Activated CD8-positive, alpha-beta memory T cell treated with anti-CD3 and anti-CD28 coated beads for 1 hour (primary cell): ENCODE measurements at places on chromosomes 3 and 15.

GRCh38 chr15:31499953-31500765 lies 173.5 kb downstream of the KLF13 start:
- DNase-seq, result no peak

- no peak for DNase-seq
Observed at GRCh38 chr3:187987924-187988323, 166.0 kb upstream of the LPP start.

GRCh38 chr3:34312684-34313083 lies 514.3 kb downstream of the PDCD6IP start:
- no peak for DNase-seq

- no peak for DNase-seq
Observed at GRCh38 chr15:48915861-48916260, 37.9 kb downstream of the EID1 start.

GRCh38 chr3:36124118-36124796 lies 256.0 kb upstream of the STAC start:
- no peak for DNase-seq

DNA sequence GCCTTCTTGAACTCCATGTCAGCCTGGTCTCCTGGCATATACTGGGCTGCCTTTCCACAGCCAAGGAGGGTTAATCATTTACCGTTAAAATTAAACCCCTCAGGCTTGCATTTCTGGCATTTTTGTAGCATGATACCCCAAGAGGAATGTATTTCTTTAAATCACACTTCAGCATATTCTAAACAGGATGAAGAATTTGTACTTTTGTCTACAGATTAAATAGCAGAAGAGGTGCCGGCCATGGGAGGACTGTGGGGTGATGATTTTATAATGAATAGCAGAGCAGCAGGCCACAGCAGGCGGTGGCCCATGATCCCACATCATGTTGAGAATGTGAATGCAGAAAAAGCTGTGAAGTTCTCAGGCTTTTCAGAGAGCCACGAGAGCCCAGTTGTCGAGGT lies 90.2 kb downstream of the ARNT2 start:
- DNase-seq, result no peak

GRCh38 chr3:185049710-185050109 lies 103.2 kb downstream of the C3orf70 start:
- no peak for DNase-seq

DNA sequence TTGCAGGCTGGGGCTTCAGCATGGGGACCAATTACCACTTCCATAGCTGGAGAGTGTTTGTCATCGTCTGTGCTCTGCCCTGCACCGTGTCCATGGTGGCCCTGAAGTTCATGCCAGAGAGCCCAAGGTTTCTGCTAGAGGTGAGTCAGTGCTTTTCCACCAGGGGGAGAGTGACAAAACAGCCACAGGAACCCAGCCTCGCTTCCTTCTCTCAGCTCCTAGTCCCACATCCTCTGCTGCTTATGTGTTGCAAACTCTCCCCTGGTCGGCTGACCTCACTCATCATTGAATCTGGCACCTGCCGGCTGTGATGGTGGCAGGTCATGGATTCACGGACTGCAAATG lies 158.3 kb downstream of the SV2B start:
- DNase-seq, result no peak

DNA sequence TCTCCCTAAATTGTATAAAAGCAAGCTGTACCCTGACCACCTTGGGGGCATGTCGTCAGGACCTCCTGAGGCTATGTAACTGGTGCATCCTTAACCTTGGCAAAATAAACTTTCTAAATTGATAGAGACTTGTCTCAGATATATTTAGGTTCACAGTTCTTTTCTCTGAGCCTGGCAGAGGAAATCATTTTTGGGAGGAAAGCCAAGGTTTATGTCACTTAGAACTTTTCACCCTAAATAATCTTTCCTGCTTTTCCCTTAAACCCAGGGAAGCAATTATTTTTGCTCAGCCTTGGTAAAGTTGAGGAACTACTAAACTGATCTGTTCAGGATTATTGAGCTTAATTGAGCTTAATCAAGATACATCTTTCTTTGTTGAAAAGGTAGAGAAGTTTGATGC lies 608.9 kb downstream of the PDCD6IP start:
- DNase-seq, result no peak

GRCh38 chr3:184578822-184579221 lies 17.2 kb downstream of the EPHB3 start:
- DNase-seq, result no peak

GRCh38 chr3:109125902-109126301 lies 8.0 kb upstream of the MORC1 start:
- no peak for DNase-seq

- no peak for DNase-seq
Observed at GRCh38 chr15:69595009-69595791, 142.6 kb downstream of the RPLP1 start.

DNA sequence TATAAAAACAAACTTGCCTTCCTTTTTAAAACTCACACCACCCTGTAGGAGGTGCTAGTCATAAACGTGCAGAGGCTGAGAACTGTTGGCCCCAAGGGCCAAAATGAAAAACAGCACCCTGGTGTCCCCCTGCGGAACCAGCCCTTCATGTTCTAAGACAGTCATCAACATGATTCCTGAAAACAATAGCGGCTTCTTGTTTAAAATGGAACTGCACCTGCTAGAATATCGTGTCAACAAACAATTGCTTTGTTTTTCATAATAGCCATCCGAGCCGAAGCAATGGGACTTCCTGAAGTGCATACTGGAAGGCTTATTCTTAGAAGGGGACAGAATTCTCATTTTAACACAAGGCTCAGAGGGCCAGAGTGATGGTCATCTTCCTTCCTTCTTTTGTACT lies 43.7 kb downstream of the MECOM start:
- no peak for DNase-seq

- no peak for DNase-seq
Observed at GRCh38 chr3:13654330-13655060, 105.6 kb downstream of the FBLN2 start.

DNA sequence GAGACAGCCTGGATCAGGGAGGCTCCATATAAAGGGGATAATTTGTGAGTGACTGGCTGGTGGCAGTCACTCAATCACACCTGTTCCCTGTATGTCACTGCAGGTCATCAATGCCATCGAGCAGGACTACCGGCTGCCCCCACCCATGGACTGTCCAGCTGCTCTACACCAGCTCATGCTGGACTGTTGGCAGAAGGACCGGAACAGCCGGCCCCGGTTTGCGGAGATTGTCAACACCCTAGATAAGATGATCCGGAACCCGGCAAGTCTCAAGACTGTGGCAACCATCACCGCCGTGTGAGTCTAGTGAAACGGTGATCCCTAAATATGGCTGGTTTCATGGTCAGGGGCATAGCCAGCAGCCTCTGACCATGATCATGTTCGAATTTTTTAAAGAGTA lies 453.2 kb downstream of the EPHB1 start:
- DNase-seq, result no peak

DNA sequence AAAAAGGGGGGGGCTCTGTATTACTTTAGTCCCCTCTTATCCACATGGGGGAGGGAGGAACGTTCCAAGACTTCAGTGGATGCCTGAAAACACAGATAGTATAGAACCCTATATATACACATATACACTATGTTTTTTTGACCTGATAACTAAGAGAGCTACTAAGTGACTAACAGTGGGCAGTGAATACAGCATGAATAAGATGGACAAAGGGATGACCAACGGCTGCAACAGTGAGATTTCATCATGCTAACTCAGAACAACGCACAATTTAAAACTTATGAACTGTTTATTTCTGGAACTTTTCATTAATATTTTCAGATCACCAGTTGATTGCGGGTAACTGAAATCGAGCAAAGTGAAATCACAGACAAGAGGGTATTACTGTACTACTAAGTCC lies 7.3 kb downstream of the DCUN1D1 start:
- no peak for DNase-seq

GRCh38 chr3:27923349-27924068 lies 201.4 kb upstream of the EOMES start:
- no peak for DNase-seq

DNA sequence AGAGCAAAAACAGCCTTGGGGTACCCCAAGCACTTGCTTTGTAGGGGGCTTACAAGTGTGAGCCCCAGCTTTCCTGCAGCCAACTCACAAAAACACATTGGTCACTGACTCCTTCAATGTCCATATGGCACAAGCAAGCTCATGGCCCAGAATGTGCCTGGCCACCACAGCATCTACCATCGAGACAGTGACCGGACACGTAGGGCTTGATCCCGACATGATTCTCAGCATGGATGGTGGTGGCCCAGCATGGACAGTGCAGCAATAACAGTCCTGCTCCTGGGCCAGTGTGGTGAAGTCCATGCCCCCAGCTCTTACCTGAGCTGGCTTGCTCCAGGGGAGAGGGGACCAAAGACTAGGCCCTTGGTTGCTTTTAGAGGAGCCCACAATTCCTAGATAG lies 6.0 kb downstream of the UNC45A start:
- no peak for DNase-seq

DNA sequence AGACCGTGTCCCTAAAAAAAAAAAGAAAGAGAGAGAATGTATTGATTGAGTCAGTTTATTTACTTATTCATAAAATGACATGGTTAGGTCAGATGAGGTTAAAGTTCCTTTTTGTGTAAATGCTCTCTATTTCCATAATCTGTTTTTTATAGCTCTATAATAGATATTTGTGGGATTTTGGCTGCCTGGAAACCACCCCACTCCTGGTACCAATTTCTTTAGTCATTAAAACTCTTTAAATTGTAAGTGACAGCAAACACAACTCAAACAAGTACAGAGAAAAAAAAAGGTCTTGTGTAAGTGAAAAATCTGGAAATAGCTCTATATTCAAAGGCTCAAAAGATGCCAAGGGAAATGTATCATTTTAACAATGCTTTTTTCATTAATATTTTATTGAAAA lies 11.0 kb upstream of the PPP4R2 start:
- DNase-seq, result no peak

- DNase-seq, result no peak
Observed at GRCh38 chr3:177981576-177981975, 554.7 kb upstream of the KCNMB2 start.

GRCh38 chr3:157089455-157090221 lies 70.3 kb downstream of the CCNL1 start:
- DNase-seq, result no peak

DNA sequence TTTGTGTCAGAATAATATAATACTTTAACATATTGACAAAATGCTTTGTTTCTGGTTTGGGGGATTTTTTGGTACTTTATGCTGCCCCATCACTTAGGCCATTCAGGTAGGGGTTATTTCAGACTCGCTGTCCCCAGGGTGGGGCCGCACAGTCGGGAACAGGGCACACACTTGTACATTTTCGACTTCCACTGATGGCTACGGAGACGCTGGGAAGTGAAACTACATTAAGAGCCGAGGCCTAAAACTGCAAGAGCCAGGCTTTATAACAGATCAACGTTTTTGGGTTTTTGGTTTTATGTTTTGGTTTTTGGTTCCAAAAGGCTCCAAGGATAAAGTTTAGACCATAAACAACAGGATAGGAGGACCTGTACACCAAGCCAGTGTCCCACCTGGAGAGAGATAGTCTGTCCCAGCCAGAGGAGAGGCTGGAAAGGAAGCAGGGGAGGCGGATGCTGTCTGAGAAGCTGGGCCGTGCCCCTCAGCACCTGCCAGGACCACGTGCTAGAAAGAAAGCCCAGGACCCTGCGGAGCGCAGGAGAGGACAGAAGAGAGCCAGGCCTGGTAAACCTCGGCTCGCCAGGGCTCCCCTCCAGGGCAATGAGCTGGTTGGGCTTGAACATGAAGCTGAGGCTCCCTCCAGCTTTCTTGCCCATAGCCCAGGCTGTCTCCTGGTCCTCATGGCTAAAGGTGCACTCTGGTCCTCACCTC lies 111.7 kb downstream of the CHSY1 start:
- DNase-seq, result no peak

DNA sequence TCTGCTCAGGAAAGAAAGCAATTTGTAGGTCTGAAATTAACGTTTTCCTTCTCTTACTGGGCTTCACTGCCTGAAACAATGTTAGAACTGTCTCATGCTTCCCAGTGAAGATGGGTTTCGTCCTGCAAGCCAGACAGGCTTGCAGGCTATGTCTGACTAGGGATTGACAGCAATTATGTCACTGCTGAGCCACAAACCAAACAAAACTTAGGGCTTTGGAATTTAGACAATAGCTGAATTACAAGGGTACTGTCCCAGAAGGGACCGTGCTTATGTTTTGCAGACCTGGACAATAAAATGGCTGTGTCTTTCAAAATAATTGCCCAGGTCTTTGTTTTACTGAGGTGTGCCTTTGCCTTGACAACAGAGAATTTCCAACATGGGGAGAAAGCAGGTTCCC lies 46.3 kb upstream of the CCDC80 start:
- DNase-seq, result no peak

DNA sequence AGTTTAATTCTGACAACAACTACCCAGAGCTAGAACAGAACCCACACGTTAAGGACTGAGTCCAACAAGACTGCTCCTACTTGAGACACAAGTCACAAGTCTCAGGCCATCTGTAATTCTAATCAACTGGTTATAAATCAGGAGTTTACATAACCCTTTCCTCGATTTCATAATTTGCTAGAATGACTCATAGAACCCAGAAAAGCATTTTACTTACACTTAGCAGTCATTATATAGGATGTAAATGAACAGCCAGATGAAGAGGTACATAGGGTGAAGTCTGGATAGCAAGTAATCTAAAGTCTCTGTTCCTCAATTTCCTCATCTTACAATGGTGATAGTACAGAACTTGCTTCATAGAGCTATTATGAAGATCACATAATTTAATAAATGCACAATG lies 1018.2 kb downstream of the DIPK2A start:
- DNase-seq, result no peak

GRCh38 chr3:127809611-127810010 lies 12.7 kb downstream of the MGLL start:
- DNase-seq, result no peak

DNA sequence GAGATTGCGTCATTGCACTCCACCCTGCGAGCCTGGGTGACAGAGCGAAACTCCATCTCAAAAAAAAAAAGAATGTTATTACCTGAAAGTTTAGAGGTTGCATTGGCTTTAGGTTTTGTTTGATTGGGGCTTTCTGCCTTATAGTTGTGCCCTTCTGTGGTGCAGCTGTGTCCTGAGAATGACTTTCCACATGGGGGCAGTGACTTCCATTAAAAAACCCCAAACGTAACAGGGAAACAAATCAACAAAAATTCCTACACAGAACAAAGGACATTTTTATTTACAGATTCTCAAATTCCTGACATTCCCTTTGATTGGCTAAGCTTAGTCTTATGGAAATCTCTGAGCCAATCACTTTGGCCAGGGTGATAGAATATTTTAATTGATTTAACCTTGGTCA lies 154.1 kb upstream of the GPR149 start:
- DNase-seq, result no peak

GRCh38 chr3:29385046-29385830 lies 104.4 kb downstream of the RBMS3 start:
- DNase-seq, result no peak

DNA sequence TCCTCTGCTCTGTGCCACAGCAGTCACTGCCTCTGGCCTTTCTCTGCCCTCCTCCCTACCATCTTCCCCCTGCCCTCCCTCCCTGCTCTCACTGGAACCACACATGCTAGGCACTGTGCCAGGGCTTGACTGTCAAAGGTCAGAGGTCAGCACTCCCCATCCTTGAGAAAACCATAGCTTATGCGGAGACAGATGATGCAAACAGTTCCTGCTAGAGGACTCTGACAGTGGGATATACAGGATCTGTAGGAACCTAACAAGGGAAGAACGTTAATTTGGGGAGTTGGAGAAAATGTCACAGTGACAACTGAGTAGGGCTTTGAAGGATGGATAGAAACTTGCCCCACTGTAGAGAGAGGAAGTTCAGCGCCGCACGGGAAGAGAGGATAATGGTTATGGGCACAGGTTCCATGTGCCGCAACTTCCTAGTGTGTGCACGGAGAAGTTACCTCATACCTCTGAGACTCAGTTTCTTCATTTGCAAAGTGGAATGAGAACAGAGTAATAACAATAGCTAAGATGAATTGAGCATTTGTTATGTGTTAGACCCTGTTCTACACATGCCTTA lies 29.3 kb upstream of the XYLB start:
- DNase-seq, result no peak
